T-helper 1 cell treated with Interleukin-12 subunit alpha and Interleukin-12 subunit beta and Interleukin-4 antibody, amounts not matched to agents 30 ng/mL and 1 ng/mL, for 36 hours (primary cell): ENCODE measurements at places on chromosomes 13 and 19. TPM values are rescaled to one million over a fixed set of nuclear protein-coding genes. Genes with fewer than 3 reads are reported as not detected.

POU4F1 gene
- 0.32 and 0.46 TPM in 2 replicates for total RNA-seq

TRIP10 gene
- 24.5 and 26.6 TPM in 2 replicates for total RNA-seq

CEACAM7 gene
- not detected in 2 replicates for total RNA-seq

ZNF699 gene
- total RNA-seq = 7.6 and 8.4 TPM in 2 replicates

SHANK1 gene
- not detected in 2 replicates for total RNA-seq

ARMC6 gene
- total RNA-seq = 30.7 and 32.8 TPM in 2 replicates

KLK14 gene
- total RNA-seq = 0.85 and 0.93 TPM in 2 replicates

ATXN8OS gene
- total RNA-seq = not detected in 2 replicates

KRTDAP gene
- not detected in 2 replicates for total RNA-seq

VSTM2B gene
- not detected in 2 replicates for total RNA-seq

SHC2 gene
- total RNA-seq = not detected in 2 replicates

LIM2 gene
- not detected in 2 replicates for total RNA-seq

NCAN gene
- 0.05 TPM in 1 of 2 replicates, not detected in the other for total RNA-seq

CGB1 gene
- total RNA-seq = not detected in 2 replicates

ZNF99 gene
- total RNA-seq = not detected in 2 replicates

GADD45GIP1 gene
- total RNA-seq = 16.6 and 17.9 TPM in 2 replicates

BRSK1 gene
- 8.1 and 10.0 TPM in 2 replicates for total RNA-seq

ZNF208 gene
- total RNA-seq = 0.05 and 0.12 TPM in 2 replicates

MCF2L gene
- 0.56 and 0.61 TPM in 2 replicates for total RNA-seq

AMER2 gene
- not detected in 2 replicates for total RNA-seq

HRC gene
- total RNA-seq = not detected in 2 replicates

NEK3 gene
- 8.6 and 9.0 TPM in 2 replicates for total RNA-seq

ZNF211 gene
- total RNA-seq = 14.4 and 15.4 TPM in 2 replicates
